CD4-positive, CD25-positive, alpha-beta regulatory T cell (primary cell): ENCODE measurements at places on chromosomes 1 and 21.

DNA sequence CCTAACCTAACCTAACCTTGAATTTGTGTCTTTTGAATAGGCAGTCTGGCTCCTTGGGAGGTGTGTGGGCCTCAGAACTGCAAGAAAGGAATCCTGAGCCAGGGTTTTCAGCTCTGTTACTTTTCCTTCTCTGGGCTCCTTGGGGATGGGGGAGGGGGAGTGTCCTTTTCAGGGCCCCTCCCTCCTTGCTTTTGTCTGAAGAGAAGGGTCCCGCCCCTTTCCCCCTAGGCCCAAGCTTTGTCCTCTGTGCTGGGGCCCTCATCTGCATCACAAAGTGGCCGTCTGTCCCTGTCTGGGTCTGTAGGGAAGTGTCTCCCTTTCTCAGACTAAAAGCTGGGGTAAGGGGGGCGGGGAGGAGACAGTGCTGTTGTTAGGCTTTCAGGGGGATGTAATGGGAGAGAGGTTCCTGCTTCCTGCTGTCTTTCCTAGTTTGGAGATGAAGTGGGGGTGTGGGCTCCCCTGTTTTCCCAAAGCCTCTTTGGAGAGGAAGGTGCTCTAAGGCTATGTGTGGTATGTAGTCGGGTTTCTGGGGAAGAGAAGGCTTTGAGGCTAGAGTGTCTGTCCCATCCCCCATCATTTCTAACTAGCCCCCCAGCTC is 3.1 kb downstream of the AGO1 start:
- DNase-seq, result no peak

- DNase-seq, result peak; percentile 24
Observed at GRCh38 chr1:28259934-28260802, 850 bp downstream of the SESN2 start.

DNA sequence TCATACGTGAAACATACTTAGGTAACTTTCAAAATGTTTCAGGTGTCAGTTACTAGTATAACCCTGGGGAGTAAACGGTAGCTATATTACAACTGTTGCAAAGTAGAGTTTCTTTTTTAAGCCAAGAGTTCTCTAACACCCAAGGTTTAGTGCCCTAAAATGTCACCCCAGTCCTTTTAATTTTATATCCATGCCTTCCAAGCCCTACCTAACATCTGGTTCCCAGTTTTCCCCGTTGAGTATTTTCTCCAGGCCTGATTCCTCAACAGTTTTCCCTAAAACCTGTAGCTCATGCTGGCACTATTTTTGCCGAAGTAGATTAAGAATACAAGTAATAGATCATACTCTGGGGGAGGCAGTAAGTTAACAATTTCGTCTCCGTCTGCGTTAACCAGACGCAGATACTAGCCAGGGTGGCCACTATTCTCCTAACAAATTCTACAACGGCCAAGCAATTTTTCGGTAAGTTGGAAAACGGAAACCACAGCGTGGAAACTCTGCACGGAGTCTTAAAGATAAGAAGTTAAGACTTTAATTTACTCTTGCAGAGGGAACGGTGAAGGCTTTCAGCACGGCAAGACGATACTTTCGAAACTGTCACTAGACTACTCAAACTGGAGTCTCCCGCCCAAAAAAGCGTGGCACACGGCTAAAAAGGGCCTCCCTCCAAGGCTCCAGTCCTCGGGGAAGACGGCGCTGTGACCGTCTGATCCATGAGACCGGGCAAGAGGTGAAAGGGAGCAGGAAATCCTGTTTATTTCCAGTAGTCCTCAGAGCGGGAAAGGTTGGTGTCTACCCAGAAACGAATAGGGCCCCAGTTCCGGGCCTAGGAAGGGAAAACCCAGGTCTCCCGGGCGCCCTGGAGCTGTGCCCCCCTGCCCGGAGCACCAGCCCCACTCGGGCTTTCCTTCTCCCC is 945 bp downstream of the SRSF4 start:
- DNase-seq, result no peak

GRCh38 chr1:37156646-37157045 is 122.3 kb upstream of the GRIK3 start:
- no peak for DNase-seq

GRCh38 chr1:30738040-30738714 is 14.8 kb upstream of the MATN1 start:
- DNase-seq, result no peak

GRCh38 chr1:115293899-115294298 is 44.1 kb downstream of the NGF start:
- DNase-seq, result no peak

GRCh38 chr1:107594536-107594935 is 370.4 kb downstream of the VAV3 start:
- no peak for DNase-seq

DNA sequence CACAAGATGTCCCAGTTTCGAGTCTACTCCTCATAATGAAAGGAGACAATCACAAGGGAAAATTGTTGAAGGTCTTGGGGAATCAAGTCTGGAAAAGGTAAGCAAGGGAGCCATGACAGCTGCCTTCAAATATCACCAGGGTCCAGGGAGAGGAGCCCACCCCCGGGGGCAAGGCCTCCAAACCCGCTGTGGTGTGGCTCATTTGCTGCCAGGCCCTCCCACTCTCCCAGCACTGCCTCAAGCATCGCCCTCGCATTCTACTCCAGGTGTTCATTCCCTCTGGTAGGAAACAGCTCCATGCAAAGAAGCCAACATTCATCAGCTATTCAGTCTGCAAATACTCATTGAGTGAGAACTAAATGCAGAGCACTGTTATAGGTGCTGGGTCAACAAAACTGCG is 8.6 kb downstream of the S100A9 start:
- DNase-seq, result no peak

DNA sequence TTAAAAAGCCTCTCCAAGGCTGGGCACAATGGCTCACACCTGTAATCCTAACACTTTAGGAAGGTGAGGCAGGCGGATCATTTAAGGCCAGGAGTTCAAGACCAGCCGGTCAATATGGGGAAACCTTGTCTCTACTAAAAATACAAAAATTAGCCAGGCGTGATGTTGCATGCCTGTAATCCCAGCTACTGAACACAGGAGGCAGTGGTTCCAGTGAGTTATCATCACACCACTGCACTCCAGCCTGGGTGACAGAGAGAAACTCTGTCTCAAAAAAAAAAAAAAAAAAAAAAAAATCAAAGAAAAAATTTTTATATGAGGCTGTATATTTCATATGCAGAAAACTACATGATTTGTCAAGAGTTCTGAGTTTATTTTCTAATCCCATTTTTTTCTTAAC is 1107.1 kb upstream of the TMPRSS15 start:
- DNase-seq, result no peak

- no peak for DNase-seq
Observed at GRCh38 chr1:214917081-214917635, 165.4 kb upstream of the KCNK2 start.

GRCh38 chr1:22760455-22760854 is 49.8 kb downstream of the EPHB2 start:
- DNase-seq, result no peak

DNA sequence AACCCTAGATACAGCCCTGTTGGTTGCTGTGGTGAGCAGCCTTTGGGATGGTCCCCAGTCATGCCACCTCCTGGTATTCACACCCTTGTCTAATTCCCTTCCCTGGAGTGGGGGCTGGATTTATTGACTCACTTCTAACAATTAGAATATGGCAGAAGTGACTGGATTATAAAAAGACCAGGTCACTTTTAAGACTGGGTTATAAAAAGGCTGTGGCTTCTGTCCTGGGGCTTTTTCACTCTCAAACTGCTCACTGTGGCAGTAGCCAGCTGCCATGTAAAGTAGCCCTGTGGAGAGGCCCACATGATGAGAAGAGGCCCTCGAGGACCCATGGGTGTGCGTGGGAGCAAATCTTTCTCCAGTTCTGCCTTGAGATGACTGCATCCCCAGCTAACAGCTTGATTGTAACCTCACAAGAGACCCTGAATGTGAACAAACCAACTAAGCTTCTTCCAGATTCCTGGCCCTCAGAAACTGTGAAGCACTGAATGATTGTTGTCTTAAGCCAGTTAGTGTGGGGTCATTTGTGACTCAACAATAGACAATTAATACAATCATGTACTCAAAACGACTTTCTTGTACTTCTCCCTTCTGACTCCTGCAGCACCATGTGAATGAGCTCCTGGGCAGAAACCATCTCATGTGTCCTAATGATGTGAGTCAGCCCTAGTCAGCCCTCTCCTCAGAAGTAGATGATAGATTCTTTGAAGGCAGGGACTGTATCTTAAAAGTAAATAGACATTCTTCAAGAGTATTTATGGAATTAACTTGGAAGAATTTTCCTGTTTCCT is 234.9 kb downstream of the TNR start:
- DNase-seq, result no peak

DNA sequence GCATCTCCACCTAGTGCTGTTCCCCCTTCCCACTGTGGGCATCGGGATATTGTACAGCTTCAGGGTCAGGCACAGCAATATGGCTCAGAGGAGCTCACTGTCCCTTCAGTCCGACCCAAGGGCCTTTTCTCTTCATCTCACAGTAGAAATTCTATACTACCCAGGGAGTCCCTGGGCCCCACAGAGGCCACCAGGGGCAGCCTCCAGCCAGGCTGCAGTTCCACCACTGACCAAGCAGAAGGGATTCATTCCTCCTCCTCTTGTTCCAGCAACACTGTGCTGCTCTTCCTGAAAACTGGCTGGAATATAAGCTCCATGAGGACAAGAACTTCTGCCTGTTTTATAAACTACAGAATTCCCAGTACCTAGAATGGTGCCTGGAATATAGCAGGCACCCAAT is 70.5 kb downstream of the CD34 start:
- no peak for DNase-seq

GRCh38 chr1:10399444-10399941 is 629 bp downstream of the PGD start:
- DNase-seq, result no peak

DNA sequence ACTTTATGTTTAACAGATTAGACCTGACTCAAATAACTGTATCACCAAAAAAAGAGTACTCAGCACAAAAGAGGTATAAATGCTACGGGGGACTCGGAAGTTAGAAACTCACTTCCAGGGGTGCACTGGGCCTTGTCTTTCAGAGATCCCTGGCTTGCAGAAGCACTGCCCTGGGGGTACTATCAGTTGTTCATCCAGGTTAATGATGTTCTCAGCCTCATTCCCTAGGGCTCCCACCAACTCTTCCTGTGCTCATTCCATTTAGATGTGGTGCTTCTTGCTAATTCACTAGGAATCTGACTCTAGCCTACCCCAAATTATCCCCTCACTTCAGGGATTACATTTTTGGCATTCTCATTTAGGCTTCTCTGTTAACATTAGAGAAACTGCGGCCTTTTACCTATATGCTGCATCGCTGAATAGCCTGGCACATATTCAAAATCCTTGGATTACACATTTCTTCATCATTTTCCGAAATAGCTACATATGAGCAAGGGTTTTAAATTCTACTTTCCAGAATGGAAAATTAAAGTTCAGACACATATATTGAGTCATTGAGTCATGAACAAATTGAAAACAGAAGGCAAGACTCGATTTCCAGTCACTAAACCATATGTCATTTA is 338.5 kb downstream of the KCTD3 start:
- DNase-seq, result no peak

- no peak for DNase-seq
Observed at GRCh38 chr1:31627930-31628559, 10.6 kb downstream of the HCRTR1 start.

GRCh38 chr1:174217787-174218574 is 58.7 kb downstream of the RABGAP1L start:
- DNase-seq, result no peak

- DNase-seq, result no peak
Observed at GRCh38 chr1:35449334-35450008, 107.7 kb downstream of the KIAA0319L start.

- DNase-seq, result no peak
Observed at GRCh38 chr1:246302251-246302625, 204.8 kb downstream of the SMYD3 start.

GRCh38 chr1:156582388-156583017 is 3.0 kb downstream of the TTC24 start:
- no peak for DNase-seq

DNA sequence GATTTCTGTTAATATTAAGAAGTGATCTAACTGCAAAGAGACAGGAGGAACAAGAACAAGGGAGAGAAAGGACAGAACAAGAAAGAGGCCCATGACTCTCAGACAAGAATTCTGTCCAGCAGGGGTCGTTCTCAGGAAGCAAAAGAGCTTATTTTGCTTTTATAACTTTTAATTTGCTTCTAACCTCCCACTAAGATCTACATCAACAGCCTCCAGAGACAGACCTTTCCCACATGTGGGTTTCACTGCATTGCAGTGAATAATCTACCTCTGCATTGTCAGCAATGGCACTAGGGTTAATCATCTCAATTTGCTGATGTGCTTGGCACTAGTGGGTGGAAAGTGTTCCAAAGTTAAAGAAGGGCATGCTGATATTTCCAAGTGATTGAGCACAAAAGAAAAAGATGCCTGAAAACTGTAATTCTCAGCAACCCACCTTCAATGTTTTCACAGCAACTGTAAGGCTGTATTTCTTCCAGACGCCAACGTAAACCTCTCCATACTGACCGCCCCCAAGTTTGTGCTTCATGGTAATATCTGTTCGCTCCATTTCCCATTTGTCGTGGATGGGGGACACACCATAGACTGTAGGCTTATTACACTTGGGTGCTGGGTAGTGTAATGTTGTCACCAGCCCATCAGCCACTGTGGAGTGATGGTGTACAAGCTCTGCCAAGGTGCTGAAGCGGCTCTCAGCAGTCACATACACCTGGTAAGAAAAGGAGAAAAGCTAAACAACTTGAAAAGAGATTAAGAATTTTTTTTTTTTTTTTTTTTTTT is 39.5 kb downstream of the TOR3A start:
- DNase-seq, result peak; percentile 68

DNA sequence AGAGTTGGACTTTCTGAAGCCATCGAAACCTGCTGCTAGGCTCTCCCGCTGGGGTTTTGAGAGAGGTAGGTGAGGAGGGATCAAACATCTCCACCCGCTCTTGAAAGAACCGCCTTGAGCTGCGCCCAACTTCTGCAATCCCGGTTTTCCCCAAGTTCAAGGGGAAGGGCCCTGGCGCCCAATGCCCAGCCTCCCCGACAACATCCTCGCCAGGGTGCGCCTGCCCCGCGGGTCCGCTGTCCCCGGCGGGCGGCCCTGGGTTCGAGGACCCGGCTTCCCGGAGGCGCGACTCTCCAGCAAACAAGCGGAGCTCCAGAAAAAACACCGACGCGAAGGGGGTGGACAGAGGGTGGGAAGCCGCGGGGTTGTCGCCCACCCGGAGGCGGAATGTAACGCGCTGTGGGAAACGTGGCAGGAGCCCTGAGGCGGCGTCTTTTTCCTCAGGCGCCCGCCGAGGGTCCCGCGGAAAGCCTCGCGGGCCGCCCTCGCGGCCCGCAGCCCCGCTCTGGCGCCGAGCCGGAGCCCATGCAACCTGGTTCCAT is 607 bp downstream of the BTG3 start:
- no peak for DNase-seq

GRCh38 chr1:93988634-93989350 is 79.6 kb upstream of the GCLM start:
- DNase-seq, result no peak

DNA sequence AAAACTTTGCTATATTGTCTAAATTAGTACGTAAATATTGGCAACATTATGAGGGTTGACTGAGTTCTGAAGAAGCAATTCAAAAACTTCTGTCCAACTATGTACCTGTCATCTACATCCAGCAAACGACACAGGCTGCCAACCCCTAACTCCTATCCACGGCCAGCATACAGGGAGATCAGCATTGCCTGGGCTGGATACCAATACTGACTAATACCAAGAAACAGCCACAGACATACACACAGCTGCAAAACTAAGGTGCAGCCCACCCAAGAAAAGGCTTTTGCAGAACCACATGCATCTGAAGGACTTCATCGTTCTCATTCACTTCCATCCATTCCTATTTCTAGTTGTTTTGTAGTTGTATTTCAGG is 2.0 kb downstream of the KIAA0319L start:
- no peak for DNase-seq

- no peak for DNase-seq
Observed at GRCh38 chr1:94579876-94580294, 38.3 kb upstream of the F3 start.
